ENCODE measurements at places on chromosomes 4 and X. TPM values are rescaled to one million over a fixed set of nuclear protein-coding genes. Genes with fewer than 3 reads are reported as not detected.

The NPY2R gene
- total RNA-seq: under 0.01 TPM

The F8A2 gene
- 7.6 TPM for total RNA-seq

The ASMT gene
- total RNA-seq: not detected

The CT83 gene
- not detected for total RNA-seq

The GRIA3 gene
- 0.52 TPM for total RNA-seq
